ENCODE measurements at places on chromosomes 5 and 9. TPM values are rescaled to one million over a fixed set of nuclear protein-coding genes. Genes with fewer than 3 reads are reported as not detected.
A peak's percentile ranks its signal among the peaks of the same experiment; 100 is the strongest.

The MGAT1 gene
- 117 TPM for total RNA-seq

- H3K27ac ChIP-seq, result peak overlapping the region; percentile 13
- no peaks in the 10 kb centered on the region for H3K36me3 ChIP-seq
- no peak overlapping the region for H3K4me3 ChIP-seq
- H3K4me1 ChIP-seq, result peaks cover 17% of the 10 kb centered on the region
Measured at GRCh38 chr5:80198399-80198798, 57.4 kb downstream of the SERINC5 start.

GRCh38 chr5:92703976-92704375 is 877.0 kb downstream of the NR2F1-AS1 start:
- H3K36me3 ChIP-seq, result no peaks in the 10 kb centered on the region
- no peak for DNase-seq
- H3K27me3 ChIP-seq, result no peaks in the 10 kb centered on the region

GRCh38 chr5:23991406-23991805 is 484.0 kb downstream of the PRDM9 start:
- H3K4me1 ChIP-seq, result no peaks in the 10 kb centered on the region
- H3K36me3 ChIP-seq, result no peaks in the 10 kb centered on the region

Data from lung (tissue), 17 donors.